ENCODE measurements at places on chromosomes 2 and 18. TPM values are rescaled to one million over a fixed set of nuclear protein-coding genes. Genes with fewer than 3 reads are reported as not detected.

DNA sequence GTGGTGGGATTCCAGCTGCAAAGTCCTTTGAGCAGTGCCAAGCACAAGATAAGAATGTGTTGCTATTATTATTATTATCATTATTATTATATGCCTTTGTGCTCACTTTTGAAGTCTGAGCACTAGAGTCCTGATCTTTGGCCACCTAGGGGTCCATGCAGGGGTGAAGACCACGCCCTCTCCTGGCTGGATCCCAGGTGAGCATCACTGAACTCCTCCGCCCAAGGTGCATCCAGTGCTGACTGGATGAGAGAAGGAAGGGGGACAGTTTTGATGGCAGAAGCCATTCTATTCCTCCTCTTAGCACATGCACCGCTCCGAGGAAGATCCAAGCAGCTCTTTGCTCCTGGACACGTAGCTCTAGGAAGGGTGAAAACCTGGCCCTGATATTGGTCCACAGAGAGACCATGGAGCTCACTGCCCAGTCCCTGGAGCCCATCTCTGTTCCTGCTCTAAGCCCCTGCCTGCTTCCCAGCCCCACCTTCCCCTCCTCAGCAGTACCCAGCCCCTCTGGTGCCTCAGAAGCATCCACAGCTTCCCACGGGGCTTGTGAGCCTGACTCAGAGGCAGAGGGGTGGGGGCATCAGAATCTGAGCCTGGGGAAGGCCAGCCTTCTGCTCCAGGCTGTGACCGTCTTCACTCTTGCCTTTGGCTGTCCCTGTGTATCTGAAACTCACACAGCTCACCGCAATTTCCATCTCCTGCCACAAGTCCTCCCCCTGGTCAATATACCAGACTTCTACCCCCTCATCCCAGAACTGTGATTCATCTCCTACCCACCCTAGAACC, 45.4 kb downstream of the MCFD2 start:
- no peaks in the 10 kb centered on the region for H3K27me3 ChIP-seq
- no peak overlapping the region for H3K4me3 ChIP-seq
- no peak for DNase-seq
- no peak overlapping the region for H3K27ac ChIP-seq
- no peaks in the 10 kb centered on the region for H3K36me3 ChIP-seq

- H3K27ac ChIP-seq: no peak overlapping the region
- peaks cover 12% of the 10 kb centered on the region for H3K27me3 ChIP-seq
- no peak overlapping the region for H3K4me3 ChIP-seq
- H3K4me1 ChIP-seq: peaks cover 7% of the 10 kb centered on the region
These were observed 91.7 kb upstream of the ASB18 start for GRCh38 chr2:236355911-236356310.

TRIM43 gene
- not detected for total RNA-seq

SLC30A3 gene
- total RNA-seq: 2.1 TPM

HAAO gene
- 0.86 TPM for total RNA-seq

ABCB11 gene
- total RNA-seq: not detected

DNA sequence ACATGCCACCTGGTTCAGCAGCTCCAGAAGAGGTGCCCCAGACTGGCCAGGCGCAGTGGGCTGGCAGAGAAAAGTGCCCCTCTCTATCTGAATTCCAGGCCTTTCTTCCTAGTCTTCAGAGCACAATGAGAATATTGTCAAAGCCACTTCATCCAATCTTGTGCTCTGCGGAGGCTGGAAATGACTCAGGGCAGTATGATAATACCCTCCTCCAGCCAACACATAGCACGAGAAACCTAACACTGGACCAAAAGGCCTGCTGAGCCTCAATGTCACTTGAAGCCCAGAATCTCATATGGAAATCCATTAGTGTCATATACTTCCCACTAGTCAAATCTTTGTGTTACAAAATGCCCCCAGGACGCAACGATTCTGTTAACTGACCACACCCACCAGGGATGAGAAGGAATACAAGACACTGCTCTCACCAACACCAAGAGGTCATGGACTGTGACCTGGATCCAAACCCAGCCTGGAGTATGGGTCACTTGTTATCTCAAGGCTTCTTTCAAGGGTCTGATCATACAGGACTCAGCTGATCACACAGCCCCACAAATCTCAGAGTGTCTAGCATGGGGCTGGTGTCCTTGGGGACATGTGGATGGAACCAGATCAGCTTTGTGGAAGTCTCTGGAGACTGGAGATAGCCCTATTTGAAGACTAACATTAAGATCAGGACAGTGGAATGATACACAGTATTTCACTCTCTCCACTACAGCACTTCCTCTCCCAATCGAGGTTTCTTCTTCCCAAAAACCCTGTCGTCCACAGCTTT, 10.1 kb downstream of the KIF3C start:
- H3K4me3 ChIP-seq: no peak overlapping the region
- H3K27ac ChIP-seq: no peak overlapping the region
- no peaks in the 10 kb centered on the region for H3K36me3 ChIP-seq
- no peaks in the 10 kb centered on the region for H3K4me1 ChIP-seq
- H3K27me3 ChIP-seq: no peaks in the 10 kb centered on the region

GRCh38 chr2:38856165-38856564, 19.6 kb downstream of the DHX57 start:
- no peak overlapping the region for H3K27ac ChIP-seq
- no peaks in the 10 kb centered on the region for H3K27me3 ChIP-seq
- H3K4me1 ChIP-seq: no peaks in the 10 kb centered on the region
- DNase-seq: no peak
- no peak overlapping the region for H3K4me3 ChIP-seq

GRCh38 chr2:207257251-207258250, 91.8 kb upstream of the KLF7 start:
- DNase-seq: no peak
- no peak overlapping the region for H3K27ac ChIP-seq
- peaks cover 2% of the 10 kb centered on the region for H3K27me3 ChIP-seq
- H3K4me1 ChIP-seq: peaks cover 11% of the 10 kb centered on the region
- H3K4me3 ChIP-seq: no peak overlapping the region

DNA sequence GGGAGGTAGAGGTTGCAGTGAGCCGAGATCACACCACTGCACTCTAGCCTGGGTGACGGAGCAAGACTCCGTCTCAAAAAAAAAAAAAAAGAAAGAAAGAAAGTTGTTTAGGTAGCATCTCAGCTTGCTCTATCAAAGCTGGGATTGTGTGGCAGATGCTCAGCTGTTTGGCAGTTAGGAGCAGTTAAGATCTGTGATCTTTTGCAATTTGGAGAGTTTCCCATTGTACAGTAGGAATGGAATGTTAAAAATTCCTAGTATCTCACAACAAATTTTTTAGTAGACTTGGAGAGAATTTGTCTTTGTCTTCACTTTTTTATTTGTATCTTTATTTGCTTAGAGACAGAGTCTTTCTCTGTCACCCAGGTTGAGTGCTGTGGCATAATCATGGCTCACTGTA, 122.9 kb upstream of the UNC80 start:
- no peak for DNase-seq
- H3K4me3 ChIP-seq: no peak overlapping the region
- no peak overlapping the region for H3K27ac ChIP-seq
- no peaks in the 10 kb centered on the region for H3K4me1 ChIP-seq
- H3K36me3 ChIP-seq: no peaks in the 10 kb centered on the region

GRCh38 chr2:48854681-48855080, 99.2 kb upstream of the LHCGR start:
- H3K27ac ChIP-seq: no peak overlapping the region
- peaks cover 6% of the 10 kb centered on the region for H3K27me3 ChIP-seq
- DNase-seq: no peak
- no peaks in the 10 kb centered on the region for H3K36me3 ChIP-seq
- H3K4me3 ChIP-seq: no peak overlapping the region
- no peaks in the 10 kb centered on the region for H3K4me1 ChIP-seq

MARS2 gene
- 22.9 TPM for total RNA-seq

TMEM163 gene
- total RNA-seq: 0.21 TPM

GPBAR1 gene
- 0.78 TPM for total RNA-seq

GRCh38 chr2:64023485-64024258, 4.4 kb upstream of the VPS54 start:
- no peak overlapping the region for H3K27ac ChIP-seq
- peaks cover 39% of the 10 kb centered on the region for H3K4me1 ChIP-seq
- no peak for DNase-seq
- no peaks in the 10 kb centered on the region for H3K27me3 ChIP-seq
- H3K36me3 ChIP-seq: peaks cover 3% of the 10 kb centered on the region

DNA sequence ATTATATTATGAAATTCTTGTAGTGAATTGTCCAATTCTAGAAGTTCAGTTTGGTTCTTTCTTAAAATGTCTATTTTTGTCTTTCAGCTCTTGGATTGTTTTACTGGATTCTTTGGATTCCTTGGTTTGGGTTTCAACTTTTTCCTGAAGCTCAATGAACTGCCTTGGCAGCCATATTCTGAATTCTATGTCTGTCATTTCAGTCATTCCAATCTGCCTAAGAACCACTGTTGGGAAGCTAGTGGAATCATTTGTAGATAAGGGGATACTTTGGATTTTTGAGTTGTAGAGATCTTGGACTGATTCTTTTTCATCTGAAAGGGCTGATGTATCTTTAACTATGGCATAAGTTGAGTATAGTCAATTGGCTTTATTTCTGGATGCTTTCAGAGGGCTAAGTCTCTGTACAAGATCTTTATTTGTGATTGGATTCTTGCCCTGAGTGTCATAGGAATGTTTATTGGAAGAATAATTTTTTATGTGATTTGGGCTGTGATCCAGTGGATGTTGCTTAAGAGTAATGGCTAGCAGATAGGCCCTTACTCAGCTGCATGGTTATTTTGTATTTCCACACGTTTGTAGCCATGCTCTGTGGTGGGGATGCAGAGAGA, 42.3 kb downstream of the SERPINB7 start:
- no peak overlapping the region for H3K27ac ChIP-seq
- peaks cover 1% of the 10 kb centered on the region for H3K36me3 ChIP-seq
- H3K4me1 ChIP-seq: no peaks in the 10 kb centered on the region
- H3K27me3 ChIP-seq: peaks cover 8% of the 10 kb centered on the region
- no peak overlapping the region for H3K4me3 ChIP-seq

GRCh38 chr2:106562268-106563186, 75.4 kb downstream of the CD8B2 start:
- peaks cover 6% of the 10 kb centered on the region for H3K27me3 ChIP-seq
- no peak overlapping the region for H3K27ac ChIP-seq
- no peaks in the 10 kb centered on the region for H3K36me3 ChIP-seq
- no peak for DNase-seq

GRCh38 chr2:198146346-198146940, 342.1 kb downstream of the PLCL1 start:
- no peak for DNase-seq
- no peaks in the 10 kb centered on the region for H3K27me3 ChIP-seq
- H3K27ac ChIP-seq: no peak overlapping the region
- H3K4me3 ChIP-seq: no peak overlapping the region

GRCh38 chr2:62719757-62720156, 14.2 kb downstream of the EHBP1 start:
- H3K36me3 ChIP-seq: peaks cover 13% of the 10 kb centered on the region
- H3K4me3 ChIP-seq: no peak overlapping the region
- no peak overlapping the region for H3K27ac ChIP-seq

PDE11A gene
- not detected for total RNA-seq

DNA sequence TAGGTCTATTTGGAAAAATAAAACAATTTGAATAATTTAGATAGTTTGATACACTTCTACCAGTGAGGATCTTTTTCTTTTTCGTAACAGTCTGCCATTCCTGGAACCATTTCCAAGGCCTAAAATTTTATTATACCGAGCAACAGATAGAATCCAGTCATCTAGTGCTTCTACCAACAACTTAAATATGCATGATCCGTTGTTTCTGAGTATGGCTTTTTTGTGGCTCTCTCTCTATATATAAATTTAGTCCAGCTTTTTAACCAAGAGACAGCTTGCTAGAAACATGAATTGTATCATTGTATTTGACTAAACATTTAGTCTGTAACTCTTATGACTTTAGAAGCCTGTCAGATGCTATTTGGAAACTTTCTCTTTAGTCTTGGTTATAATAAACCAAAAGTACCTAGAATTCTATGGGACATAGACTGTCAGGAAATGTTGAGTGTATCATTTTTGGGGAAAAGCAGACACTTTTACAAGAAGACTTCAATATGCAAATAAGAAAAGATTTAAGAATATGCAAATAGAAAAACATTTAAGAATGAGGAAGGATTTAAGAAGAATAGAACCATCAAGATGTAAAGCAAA, 161.4 kb downstream of the ZEB2 start:
- peak overlapping the region; percentile 71 for H3K27ac ChIP-seq
- peaks cover 30% of the 10 kb centered on the region for H3K4me1 ChIP-seq
- H3K27me3 ChIP-seq: no peaks in the 10 kb centered on the region
- H3K36me3 ChIP-seq: peaks cover 3% of the 10 kb centered on the region
- no peak overlapping the region for H3K4me3 ChIP-seq

DNA sequence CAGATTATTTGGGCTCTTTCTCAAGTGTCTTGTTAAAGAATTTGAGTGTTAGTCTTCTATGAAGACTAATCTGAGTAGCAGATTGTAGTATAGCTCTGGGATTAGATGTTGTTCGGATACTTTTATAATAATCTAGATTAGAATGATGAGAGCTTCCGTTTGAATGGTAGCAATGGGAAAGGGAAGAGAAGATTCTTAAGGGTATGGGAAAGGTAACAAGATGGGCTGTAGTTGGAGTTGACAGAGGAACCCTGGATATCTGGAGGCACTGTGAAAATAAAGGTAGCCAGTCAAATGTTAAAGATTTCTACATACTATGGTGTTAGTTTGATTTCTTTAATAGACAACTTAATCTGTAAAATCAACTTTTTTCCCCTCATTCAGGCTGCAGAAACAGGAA, 4.7 kb downstream of the DDX1 start:
- H3K27me3 ChIP-seq: no peaks in the 10 kb centered on the region
- H3K36me3 ChIP-seq: peaks cover 40% of the 10 kb centered on the region
- H3K4me1 ChIP-seq: peaks cover 25% of the 10 kb centered on the region
- DNase-seq: no peak
- H3K27ac ChIP-seq: no peak overlapping the region

COBLL1 gene
- not detected for total RNA-seq

- no peak overlapping the region for H3K4me3 ChIP-seq
- no peaks in the 10 kb centered on the region for H3K36me3 ChIP-seq
- peaks cover 3% of the 10 kb centered on the region for H3K27me3 ChIP-seq
- H3K4me1 ChIP-seq: no peaks in the 10 kb centered on the region
- no peak for DNase-seq
- H3K27ac ChIP-seq: no peak overlapping the region
These were observed 26.1 kb upstream of the CYP26B1 start for GRCh38 chr2:72173640-72174321.

- peaks cover 2% of the 10 kb centered on the region for H3K27me3 ChIP-seq
- no peaks in the 10 kb centered on the region for H3K36me3 ChIP-seq
- no peaks in the 10 kb centered on the region for H3K4me1 ChIP-seq
- H3K4me3 ChIP-seq: no peak overlapping the region
- H3K27ac ChIP-seq: no peak overlapping the region
These were observed 387.2 kb downstream of the TRIB2 start for GRCh38 chr2:13103778-13104493.

- H3K4me1 ChIP-seq: no peaks in the 10 kb centered on the region
- H3K4me3 ChIP-seq: no peak overlapping the region
- H3K36me3 ChIP-seq: no peaks in the 10 kb centered on the region
- H3K27me3 ChIP-seq: peaks cover 4% of the 10 kb centered on the region
- H3K27ac ChIP-seq: no peak overlapping the region
- no peak for DNase-seq
These were observed 15.3 kb downstream of the CAPN14 start for GRCh38 chr2:31202041-31202440.

GRCh38 chr2:100965596-100965995, 36.5 kb upstream of the RPL31 start:
- H3K27me3 ChIP-seq: no peaks in the 10 kb centered on the region
- H3K36me3 ChIP-seq: no peaks in the 10 kb centered on the region
- DNase-seq: no peak
- no peak overlapping the region for H3K27ac ChIP-seq
- H3K4me3 ChIP-seq: no peak overlapping the region

- no peak overlapping the region for H3K4me3 ChIP-seq
These were observed 141.3 kb upstream of the IL1R2 start for GRCh38 chr2:101850450-101850849.

- H3K4me3 ChIP-seq: no peak overlapping the region
- no peak for DNase-seq
- H3K27me3 ChIP-seq: peaks cover 25% of the 10 kb centered on the region
- H3K36me3 ChIP-seq: no peaks in the 10 kb centered on the region
- no peak overlapping the region for H3K27ac ChIP-seq
- peaks cover 5% of the 10 kb centered on the region for H3K4me1 ChIP-seq
These were observed 223.1 kb upstream of the PARD3B start for GRCh38 chr2:204321910-204322751.

MTLN gene
- 79.6 TPM for total RNA-seq
